ENCODE measurements at places on chromosomes 3 and 15.

DNA sequence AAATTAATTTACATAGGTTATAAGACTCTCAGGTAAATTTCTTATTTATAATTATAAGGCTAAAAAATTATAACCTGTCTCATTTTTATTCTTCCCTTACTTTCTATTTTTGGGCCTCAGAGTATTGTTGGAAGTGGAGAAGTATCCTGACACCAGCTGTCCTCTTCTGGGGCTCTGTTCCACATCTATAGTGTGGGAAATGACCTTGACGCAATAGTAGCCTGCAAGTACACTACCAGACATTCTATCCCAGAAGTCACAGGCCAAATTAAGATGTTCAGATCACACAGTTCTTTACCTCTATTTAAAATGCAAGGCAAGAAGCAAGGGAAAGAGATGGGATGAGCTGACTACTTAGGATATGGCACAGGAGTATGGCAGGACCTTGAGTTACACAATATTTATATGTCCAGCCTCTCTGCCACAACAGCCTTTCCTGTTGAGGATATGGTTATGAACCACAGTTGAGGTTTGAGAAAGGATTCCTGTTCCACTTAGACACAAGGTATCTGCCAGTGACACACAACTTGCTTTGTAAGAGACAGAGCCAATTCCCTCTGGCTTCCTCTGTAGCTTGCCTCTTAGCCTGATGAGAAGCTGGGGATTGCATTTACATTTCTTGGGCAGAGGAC, 158.0 kb upstream of the IL12A start:
- DNase-seq = no peak

DNA sequence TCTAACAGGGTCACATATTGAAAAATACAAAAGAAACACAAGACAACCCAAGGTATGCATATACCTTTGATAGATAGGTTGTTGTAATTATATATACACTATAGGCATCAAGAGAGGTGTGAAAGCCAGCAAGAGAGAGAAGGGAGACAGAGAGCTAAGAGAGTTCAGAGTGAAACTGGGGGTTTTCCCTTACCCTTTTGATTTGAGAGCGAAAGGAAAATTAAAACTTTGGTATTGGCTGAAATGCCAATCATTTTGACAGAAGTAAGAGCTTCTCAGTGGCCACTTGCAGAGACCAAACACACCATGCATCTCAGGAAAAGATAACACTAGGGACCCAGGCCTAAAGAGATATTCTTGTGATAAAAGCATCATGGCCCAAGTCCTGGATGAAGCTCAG, 183.6 kb downstream of the SHOX2 start:
- no peak for DNase-seq

- peak; percentile 55 for DNase-seq
These were observed 52.1 kb downstream of the TGFBR2 start for GRCh38 chr3:30658328-30659052.

GRCh38 chr3:114627770-114628169, 333.9 kb downstream of the TIGIT start:
- DNase-seq = no peak

GRCh38 chr3:194404365-194405140, 5.5 kb upstream of the GP5 start:
- no peak for DNase-seq

DNA sequence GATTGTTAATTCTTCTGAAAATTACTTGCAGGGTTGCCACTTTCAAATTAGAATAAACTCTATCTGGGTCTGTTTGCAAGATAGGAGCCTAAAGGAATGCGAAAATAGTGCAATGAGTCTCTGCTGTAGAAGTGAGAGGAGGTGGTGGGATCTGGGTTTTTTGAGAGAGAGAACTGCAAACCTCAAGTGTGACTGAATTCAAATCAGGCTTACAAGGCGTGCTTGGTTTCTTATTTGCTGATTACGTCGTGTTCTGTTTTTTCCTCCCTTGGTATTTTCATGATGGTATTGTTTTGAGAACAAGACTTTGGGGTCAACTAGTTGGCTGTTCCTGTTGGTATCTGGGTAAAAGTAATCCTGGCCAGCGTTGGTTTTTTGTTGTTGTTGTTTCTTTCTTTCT, 490.9 kb upstream of the CFAP20DC start:
- no peak for DNase-seq

- DNase-seq = no peak
These were observed 298.3 kb upstream of the TGFBR2 start for GRCh38 chr3:30308131-30308530.

GRCh38 chr3:58356054-58356453, 23.4 kb downstream of the PXK start:
- DNase-seq = peak; percentile 80

DNA sequence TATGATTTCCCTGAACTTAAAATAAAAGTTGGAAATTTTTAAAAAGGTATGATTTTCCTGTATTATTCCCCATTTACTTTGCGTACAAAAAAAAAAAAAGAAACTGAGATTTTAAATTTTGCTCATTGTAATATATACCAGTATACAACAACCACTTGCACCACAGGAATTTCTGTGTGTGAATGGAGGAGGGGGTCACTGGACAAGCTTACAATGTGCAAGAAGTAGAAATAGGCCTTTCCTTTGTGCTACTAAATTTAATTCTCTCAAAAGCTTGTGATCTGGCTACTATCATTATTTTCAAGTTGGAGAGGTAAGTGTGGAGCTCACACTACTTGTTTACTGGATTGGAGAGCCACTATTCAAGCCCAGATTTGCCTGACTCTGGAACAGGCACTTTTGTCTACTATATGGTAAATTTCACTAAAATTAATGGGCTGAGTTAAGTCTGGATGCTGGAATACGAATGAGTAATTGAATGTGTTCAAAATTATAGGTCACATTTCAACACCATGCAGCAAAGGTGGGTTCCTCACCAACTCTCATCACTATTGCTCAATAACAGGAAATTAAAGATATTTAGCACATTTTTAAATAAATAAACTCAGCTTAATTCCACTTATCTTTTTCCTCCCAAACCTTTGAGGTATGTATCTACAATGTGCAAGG, 148.0 kb upstream of the MBNL1 start:
- DNase-seq = no peak

DNA sequence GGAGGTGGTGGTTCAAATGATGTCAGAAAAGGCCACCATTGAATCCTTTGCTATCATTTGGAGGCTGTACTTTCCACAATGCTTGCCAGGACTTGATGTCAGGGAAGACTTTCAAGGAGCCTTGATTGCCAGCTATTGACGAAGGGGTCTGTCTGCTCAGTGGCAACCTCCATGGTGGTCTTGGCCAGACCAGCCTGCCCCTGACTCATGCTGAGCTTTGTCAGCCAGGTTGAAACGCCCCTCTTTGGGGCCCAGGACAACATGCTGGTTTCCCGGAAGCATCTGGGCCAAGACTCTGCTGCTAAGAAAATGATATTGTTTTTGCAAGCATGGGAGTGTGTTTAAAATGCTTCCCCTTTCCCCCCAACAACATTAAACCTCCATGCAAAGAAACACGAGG, 26.7 kb downstream of the CGNL1 start:
- DNase-seq = no peak

- peak; percentile 89 for DNase-seq
These were observed 23.9 kb downstream of the ILDR1 start for GRCh38 chr3:121998030-121998580.

GRCh38 chr3:188904670-188905069, 267.1 kb upstream of the TPRG1 start:
- no peak for DNase-seq

- no peak for DNase-seq
These were observed 7.9 kb downstream of the RAP2B start for GRCh38 chr3:153169793-153170383.

GRCh38 chr3:49217688-49218470, 46.5 kb downstream of the KLHDC8B start:
- DNase-seq = no peak

GRCh38 chr15:100683434-100683833, 81.0 kb downstream of the ASB7 start:
- no peak for DNase-seq

GRCh38 chr3:177306252-177306651, 109.0 kb upstream of the TBL1XR1 start:
- DNase-seq = no peak

DNA sequence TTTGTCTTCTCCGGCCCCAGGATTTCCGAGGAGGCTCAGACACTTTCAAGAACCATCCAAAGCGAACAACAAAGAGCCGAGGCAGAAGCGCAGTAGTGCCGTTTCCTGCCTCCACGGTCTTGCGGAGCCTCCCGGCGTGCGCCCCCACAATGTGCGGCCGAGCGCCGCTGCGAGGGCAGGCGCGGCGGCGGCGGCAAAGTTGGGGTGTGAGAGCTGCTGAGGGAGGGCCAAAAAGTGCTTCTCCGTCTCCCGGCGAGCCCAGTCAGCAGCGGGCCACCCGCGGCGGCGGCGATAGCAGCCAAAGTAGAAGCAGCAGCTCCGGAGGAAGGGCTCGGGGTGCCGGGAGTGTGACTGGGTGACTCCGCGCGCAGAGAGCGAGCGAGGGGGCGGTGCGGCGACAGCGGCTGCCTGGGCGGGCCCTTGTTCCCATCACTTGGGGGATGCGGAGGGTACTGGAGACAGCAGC, 749.1 kb downstream of the ROBO1 start:
- DNase-seq = no peak

DNA sequence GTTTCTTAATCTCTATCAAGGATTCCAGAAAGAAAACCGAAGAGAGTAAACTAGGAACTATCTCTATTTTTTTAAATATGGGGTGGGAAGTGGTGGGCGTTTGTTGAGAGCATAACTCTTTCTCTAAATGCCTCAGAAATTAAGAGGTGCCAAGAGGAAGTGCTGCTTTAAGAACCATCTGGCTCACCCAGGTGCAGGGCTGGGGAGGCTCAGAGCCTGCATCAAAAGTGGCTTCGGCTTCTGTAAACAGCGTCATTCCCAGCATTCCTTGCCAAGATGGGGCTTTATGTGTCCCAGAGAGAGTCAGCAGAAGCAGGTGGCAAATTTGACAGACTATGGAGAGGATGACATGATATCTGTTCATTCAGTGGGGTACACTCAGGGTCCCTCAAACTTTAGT, 123.3 kb upstream of the BFSP2 start:
- no peak for DNase-seq

DNA sequence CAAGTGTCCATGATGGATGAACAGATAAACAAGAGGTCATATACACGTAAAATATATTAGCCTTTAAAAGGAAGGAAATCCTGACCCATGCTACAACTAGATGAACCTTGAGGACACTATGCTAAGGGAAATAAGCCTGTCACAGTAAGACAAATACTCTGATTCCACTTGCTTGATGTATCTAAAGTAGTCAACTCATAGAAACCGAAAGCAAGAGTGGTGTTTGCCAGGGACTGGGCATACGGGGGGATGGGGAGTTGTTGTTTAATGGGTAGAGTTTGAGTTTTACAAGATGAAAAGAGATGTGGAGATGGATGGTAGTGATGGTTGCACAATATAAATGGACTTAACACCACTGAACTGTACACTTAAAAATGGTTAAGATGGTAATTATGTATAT, 65.4 kb downstream of the C3orf70 start:
- no peak for DNase-seq

- peak; percentile 63 for DNase-seq
These were observed 14.8 kb downstream of the GNB4 start for GRCh38 chr3:179436517-179436916.

DNA sequence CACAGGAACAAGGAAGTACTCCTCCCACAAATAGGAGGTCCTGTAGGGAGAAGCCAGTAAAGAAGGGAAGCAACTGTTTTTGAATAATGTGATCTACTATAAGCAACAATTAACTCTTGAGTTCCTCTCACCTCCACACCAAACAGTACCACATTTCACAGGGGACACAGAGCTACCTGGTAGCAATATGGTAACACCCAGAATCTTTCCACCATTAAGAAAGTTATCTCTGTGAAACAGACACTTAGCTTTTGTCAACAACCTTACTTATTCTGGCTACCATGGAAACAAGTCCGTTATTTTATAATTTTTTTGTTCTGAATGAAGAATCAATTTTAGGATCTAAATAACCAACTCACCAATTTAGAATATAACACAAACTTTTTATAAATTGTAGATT, 49.5 kb downstream of the TBL1XR1 start:
- no peak for DNase-seq

DNA sequence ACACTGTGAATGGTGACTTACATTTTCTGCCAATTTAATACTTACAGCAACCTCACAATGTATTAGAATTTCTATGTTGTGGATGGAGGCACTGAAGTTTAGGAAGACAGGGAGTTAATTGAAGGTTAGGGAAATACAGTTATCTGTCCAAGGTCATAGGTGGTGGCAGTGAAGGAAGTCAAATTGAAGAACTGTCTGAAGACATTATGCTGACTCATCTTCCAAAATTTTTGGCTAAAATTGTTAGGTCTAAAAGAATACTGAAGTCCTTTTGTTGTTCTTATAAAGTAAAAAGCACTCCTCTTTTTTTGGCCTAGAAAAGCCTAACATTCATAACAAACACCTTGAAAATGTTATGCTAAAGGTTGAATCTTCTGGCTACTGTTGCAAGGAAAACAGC, 27.7 kb downstream of the EMC4 start:
- no peak for DNase-seq

- DNase-seq = no peak
These were observed 5.7 kb upstream of the BNIP2 start for GRCh38 chr15:59694779-59695178.

- no peak for DNase-seq
These were observed 4.0 kb upstream of the PARP6 start for GRCh38 chr15:72276326-72276700.

- no peak for DNase-seq
These were observed at the start of gene MYZAP for GRCh38 chr15:57591822-57592367. TSS of gene MYZAP (plus strand) at chr15:57591904. CDS start at chr15:57592035, 131 bp downstream.

DNA sequence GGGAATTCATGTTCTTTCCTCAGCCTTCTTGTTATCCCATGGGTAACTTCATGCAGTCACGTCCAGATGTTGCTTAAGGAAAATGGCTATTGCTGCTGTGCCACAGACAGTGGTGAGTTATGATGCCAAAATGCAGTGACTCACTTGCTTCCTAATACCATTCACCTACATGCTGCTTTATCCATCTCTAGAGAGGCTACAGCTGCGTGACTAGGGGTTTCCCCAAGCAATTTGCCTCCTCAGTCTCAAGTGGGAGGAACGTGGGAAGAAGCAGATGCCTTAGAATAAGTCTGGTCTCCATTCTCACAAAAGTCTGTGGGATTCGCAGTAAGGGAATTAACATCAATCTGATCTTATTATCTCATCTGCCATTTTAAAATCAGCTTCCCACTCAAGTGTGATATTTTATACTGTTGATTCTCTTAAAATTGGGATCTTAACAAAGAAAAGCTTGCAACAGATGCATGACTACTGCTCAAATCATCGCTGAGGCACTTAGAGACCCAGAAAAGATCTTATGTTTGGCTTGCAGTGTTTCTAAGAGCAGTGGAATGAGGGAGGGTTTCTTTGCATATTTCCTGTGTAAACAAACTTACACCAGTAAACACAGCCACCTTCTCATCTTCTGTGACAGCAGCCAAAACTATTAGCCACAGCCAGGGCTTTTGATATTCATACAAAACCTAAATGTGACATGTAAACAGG, 62.0 kb upstream of the ACP3 start:
- DNase-seq = no peak

- no peak for DNase-seq
These were observed 938 bp downstream of the DZIP3 start for GRCh38 chr3:108590460-108590859.

All from GF-D8 (cell line).